Stromal cell of bone marrow (primary cell): ENCODE measurements at places on chromosomes 16 and 17.
A peak's percentile ranks its signal among the peaks of the same experiment; 100 is the strongest.

DNA sequence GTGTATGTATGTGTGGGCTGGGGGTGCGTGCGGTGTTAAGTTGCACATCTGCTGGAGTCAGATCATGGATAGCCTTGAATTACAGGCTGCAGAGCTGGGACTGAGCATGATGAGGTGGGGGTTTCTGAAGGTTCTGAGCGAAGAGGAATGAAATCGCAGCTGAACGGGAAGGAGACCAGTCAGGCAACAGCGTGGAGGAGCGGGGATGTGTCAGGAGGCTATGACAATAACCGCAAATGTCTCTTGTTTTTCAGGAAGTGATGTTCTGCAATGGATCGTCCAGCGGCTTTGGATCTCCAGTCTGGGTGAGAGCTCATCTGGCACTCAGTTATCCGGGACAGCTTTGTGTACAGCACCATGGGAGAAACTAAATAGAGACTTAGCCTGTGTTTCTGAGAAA is 20.9 kb downstream of the RGS9 start:
- no peak for DNase-seq

DNA sequence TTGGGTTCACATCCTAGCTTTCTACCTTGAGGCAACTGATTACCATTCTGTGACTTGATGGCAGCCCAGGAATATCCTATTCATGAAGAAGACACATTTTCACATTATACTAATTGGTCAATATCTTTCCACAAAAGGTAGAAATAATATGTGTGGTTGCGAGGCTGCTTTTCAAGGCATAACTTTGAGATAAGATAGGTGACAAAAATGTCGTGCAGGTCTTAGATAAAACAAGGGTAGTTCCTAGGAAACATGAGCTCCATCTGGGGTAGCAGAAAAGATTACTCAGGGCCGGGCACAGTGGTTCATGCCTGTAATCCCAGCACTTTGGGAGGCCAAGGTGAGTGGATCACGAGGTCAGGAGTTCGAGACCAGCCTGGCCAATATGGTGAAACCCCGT is 22.3 kb upstream of the TEKT3 start:
- no peak for DNase-seq

GRCh38 chr17:2366747-2367494 is 29.6 kb downstream of the SGSM2 start:
- no peak for DNase-seq

DNA sequence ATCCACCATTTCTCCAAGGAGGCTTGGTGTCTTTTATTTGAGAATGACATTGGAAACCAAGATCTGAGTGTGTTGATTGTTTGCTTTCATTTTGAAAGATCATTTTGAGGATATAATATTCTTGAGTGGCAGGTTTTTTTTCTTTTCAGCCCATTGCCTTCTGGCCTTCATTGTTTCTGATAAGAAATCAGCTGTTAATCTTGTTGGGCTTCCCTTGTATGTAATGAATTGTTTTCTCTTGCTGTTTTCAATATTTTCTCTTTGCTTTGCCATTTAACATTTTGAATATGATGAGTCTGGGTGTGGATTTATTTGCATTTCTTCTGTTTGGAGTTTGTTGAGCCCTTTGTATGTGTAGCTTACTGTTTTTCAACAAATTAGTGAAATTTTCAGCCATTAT is 22.0 kb downstream of the PRSS54 start:
- DNase-seq = no peak

- DNase-seq = no peak
Observed at GRCh38 chr17:52776234-52776633, 617.7 kb upstream of the CA10 start.

- DNase-seq = no peak
Observed at GRCh38 chr17:78316115-78316866, 43.6 kb downstream of the SOCS3 start.

DNA sequence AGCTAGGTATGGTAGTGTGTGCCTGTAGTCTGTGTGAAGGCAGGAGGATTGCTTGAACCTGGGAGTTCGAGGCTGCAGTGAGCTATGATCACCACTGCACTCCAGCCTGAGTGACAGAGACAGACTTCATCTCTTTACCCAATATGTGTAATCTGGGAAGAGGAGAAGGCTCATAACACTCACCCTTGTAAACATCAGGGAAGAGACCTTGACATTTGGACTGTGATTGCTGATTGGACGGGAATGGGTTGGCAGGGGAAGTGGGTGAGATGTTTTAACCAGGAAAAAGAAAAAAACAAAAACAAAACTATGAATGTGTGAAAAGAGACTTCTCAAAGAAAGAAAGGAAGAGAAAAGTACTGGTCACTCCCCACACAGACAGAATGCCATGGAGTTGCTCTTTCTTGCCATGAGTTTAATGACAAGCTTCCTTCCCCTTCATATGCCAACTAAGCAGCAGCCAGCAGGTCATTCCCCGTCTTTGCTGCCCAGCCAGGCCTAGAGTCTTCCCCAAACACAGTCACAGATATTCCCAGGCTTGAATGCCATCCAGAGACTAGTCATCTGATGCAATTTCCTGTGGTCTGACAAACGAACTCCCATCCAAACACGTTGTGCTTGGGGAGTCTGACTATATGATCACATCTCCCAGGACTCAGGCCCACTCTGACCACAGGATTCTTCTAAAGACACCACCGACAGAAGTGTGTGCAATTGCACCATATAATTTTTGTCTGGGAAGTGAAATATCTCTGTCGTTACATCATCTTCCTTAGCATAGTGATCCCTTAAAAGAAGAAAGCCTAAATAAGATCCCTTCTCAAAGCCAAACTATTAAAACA is 3.6 kb upstream of the XAF1 start:
- peak; percentile 99 for DNase-seq

GRCh38 chr16:80802138-80802537 is 2.3 kb downstream of the CDYL2 start:
- no peak for DNase-seq

- no peak for DNase-seq
Observed at GRCh38 chr16:57755726-57756423, 20.3 kb downstream of the KATNB1 start.

DNA sequence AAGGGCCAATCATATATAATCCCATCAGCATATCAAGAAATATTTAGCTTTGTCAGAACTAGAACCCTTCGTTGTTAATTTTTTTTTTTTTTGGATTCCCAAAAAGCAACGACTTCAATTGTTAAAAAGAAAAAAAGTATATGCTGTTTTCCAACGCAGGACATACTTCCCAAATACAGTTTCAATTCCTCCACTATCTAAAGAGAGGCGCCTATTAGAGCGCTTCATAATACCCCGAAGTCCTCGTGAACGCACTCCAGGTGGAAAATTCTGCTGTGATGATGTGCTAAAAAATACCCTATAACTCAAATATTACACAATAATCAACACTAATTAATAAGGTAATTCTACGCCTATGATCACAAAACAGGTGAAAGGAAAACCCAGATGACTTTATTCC is 20.8 kb downstream of the GNA13 start:
- DNase-seq = no peak

- no peak for DNase-seq
Observed at GRCh38 chr16:20830372-20830771, 24.0 kb downstream of the REXO5 start.

DNA sequence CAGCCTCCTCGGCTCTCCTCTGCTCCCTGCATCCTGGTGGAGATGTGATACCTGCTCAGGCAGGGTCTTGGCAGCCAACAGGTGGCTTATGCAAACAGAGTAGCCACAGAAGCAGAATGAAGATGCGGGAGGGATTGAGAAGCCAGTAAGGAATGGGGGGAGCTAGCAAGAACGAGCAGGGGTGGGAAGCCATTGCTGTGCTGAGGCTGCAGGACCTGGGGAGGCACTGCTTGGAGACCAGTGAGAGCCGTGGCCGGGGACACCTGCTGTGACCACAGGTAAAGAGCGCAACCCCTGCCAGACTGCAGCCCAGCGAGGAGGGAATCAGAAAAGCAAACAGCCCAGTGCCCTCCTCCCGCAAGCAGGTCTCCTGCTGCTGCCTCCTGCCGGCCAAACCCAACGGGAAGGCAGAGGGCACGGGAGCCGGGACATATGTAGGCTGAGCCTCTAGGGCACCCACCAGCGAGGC is 14.7 kb downstream of the AIPL1 start:
- DNase-seq = no peak

GRCh38 chr17:51666971-51667705 is 406.8 kb downstream of the UTP18 start:
- DNase-seq = no peak

GRCh38 chr16:54216688-54217087 is 69.9 kb downstream of the IRX3 start:
- DNase-seq = no peak

DNA sequence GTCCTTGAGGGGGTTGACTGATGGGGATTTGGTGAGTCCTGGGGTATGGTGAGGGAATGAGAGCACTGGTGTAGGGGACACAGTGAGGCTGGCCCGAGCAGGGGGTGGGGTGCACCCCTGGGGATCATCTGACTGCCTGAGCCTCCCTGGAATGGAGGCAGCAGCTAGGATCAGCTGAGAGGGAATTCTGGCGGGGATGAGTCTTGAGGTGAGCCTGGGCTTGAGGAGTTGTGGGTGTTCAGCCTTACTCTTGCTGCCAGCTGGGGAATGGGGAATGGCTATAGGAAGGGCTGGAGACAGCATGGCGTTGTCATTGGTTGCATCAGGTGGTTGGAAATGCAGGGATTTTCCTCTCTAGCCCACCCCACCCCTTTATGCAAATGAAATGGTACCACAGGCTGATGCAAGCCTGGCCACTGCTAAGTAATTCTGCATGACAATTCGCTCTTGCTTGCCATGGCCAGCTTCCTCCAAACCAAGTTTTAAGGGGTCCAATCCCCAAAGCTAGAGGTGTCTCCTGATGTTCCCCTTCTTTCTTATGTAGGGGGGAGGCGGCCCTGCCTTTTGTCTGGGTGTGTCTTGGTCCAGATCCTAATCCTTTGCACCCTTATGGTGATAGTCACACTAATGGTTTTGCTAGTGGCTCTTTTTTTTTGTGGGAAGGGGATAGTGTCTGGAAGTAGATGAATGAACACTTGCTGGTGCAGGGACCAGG is 7.5 kb downstream of the NFE2L1 start:
- DNase-seq = no peak

GRCh38 chr16:1196494-1196893 is 28.6 kb downstream of the TPSG1 start:
- no peak for DNase-seq

DNA sequence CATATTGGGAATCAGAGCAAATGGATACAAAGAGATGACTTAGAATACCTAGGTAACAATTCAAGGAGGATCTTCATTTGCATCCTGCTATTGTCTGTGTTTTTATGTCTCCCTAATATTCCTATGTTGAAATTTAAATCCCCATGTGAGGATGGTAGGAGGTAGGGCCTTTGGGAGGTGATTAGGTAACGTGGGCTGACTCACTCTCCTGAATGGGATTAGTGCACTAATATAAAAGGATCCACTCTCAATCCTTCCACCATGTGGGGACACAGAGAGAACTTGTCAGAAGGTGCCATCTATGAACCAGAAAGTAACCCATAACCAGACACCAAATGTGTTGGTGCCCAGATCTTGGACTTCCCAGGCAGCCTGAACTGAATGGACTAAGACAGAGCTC is 83.4 kb downstream of the CDH8 start:
- no peak for DNase-seq
